ENCODE measurements at places on chromosomes 1 and 21.

GRCh38 chr1:160171980-160172379 is 18.4 kb upstream of the CASQ1 start:
- no peak for DNase-seq

GRCh38 chr1:43932786-43933385 is 715 bp upstream of the ARTN start:
- DNase-seq, result no peak

DNA sequence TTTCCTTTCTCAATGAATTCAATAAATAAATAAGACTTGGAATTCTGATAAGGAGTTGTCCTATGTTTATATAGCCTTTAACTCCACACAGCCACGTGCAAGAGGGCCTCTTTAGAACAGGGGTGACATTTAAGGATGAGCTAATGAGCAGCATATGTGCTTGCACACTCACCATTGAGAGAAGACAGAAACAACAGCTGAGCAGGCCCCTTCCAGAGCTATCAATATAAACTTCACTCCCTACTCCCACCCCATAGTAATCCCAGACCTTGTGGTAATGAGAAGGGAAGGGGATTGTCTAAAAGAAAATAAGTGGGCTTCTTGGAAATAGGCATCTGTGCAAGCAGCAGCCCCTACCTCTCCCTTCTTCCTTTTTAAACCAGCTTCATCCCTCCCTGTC is 176.0 kb downstream of the SEC16B start:
- no peak for DNase-seq

DNA sequence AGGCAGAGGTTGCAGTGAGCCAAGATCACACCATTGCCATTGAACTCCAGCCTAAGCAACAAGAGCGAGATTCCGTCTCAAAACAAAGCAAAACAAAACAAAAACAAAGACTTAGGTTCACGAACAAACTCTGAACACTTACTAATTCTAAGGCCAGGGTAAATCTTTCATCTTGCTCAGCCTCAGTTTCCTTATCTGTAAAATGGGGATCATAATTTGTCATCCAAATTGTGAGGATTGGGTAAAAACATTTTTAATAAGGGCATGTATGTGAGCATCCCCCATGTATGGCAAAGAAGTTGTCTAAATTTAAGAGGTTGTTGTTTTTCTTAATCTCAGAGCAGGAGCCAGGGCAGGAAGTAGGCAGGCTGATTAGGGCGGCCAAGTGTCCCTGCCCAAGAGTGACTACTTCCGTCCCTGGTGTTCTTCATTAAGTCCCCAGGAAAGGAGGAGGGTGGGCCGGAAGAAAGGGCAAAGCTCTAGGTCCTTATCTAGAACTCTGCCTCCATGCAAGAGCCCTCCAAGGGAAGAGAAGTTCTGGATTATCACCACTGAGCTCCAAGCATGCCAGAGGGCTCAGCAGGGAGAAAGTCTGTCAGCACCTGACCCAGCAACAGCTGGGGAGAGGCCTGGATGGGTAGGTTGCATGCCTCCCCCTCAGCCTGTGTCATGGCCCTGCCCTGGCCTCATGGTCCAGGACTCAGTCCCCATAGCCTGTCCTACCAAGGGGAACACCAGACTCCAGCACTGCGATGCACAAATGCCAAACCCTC is 49.9 kb upstream of the CLIC4 start:
- no peak for DNase-seq

DNA sequence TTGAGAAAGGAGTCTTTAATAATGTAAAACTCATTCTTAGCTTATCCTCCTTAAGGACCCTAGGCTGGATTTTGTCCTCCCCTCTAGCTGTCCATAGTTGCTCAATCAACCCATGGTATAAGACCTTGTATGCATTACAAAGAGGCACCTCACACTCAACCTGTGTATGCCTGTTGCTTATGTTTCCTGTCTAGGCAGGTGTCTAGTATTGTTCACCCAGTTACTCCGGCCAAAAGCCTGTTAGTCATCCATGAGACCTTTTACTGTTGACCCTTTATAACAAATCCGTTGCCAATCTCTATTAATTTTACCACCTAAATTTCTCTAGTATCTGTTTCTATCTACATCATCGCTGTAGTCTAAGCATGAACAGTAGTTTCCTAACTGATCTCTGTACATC is 3.7 kb downstream of the LYPLAL1 start:
- no peak for DNase-seq

- DNase-seq, result no peak
These were observed 132.0 kb upstream of the CTTNBP2NL start for GRCh38 chr1:112264010-112264409.

GRCh38 chr1:7266561-7266960 is 481.3 kb downstream of the CAMTA1 start:
- no peak for DNase-seq

DNA sequence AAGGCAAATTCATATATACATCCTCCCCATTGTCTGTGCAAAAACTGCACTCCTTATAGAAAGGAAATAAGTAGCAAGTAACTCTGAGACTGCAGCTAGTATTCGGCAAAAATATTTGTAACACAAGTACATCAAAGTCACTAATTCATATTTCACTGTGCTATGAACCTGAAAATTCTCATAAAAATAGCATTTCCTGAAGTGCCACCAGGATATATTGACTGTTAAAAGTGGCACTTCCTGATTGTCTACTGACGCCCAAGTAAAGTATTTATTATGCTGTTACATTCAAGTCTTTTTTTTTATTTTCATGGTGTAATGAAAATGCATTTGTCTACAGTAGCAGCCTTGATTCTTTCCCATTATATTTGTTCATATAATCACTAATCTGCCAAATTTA is 673.8 kb downstream of the PTPRC start:
- DNase-seq, result no peak

- no peak for DNase-seq
These were observed 485 bp downstream of the SIPA1L2 start for GRCh38 chr1:232629250-232630046.

DNA sequence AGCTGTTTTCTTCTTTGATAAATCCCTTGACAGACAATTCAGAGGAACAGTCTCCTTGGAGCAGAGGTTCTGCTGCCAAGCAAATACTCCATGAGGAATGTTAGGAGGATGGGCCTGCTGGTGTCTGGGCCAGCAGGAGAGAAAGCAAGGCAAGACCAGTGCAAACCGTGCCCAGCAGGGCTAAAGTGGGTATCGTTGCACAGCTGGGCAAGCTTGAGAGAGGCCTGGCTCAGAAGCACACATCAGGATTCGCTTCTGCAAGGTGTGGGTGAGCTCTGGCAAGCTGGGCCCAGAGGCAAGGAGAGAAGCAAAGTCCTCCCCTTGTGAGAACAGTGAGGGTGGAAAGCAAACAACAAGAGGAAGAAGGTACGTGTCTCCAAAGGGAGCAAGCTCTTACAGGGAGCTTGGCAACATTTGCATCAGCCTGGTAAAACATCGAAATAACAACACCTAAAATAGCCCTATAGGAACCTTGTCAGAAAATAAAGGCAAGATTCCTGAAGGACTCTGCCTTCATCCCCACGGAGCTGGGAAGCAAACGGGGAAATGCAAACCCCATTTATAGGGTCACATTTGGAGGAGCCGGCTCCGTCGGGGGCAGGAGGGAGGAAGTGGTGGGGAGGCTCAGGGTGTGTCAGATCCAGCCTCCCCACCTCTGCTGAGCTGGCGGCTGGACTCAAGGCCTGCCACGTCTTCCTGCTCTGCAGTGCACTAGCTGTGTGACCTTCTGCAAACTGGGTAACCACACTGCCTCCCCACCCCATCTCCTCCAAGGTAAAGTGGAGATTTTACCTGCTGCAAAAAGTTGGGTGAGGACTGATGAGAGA is 62.3 kb upstream of the HIVEP3 start:
- no peak for DNase-seq

- DNase-seq, result no peak
These were observed 107.5 kb upstream of the SIM2 start for GRCh38 chr21:36591326-36591970.

DNA sequence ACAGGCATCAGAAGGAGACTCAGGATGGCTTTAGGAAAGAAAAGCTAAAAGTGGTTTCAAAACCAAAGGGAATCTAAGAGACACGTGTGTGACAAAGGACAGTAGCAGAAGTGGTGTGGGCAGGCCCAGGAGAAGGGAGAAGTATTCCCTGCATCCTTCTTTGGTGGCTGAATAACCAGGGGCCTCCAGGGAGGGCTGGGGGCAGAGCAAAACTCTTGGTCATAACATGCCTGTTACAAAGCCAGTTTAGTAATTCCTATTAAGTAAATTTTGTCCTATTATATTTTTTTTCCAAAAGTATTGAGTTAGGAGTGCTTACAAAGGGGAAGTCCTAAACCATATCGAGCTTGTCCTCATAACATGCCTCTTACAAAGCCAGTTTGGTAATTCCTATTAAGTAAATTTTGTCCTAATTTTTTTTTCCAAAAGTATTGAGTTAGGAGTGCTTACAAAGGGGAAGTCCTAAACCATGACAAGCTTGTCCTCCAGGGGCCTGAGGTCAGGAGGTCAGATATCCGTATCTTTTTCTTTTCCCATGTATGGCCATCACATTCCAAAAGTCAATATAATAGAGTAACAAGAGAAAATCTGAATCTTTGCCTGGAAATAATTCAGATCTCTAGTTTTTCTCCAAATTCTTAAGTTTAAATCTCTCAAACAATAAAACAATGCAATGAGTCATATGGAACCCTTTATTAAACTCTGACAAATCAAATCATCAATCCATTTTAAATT is 509.2 kb downstream of the LTN1 start:
- DNase-seq, result no peak

- no peak for DNase-seq
These were observed 232.1 kb upstream of the KAZN start for GRCh38 chr1:14366091-14367018.

DNA sequence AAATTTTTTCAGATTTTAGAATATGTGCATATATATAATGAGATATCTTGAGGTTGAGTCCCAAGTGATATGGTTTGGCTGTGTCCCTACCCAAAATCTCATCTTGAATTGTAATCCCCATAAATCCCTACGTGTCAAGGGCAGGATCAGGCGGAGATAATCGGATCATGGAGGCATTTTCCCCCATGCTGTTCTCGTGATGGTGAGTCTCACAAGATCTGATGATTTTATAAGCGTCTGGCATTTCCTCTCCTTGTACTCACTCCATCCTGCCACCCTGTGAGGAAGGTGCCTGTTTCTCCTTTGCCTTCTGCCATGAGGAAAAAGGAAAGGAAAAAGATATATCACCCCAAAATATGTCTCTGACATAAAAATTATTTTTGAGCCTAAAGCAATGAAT is 64.6 kb downstream of the TOR3A start:
- DNase-seq, result no peak

- no peak for DNase-seq
These were observed 15.2 kb upstream of the GJB5 start for GRCh38 chr1:34739613-34740012.

DNA sequence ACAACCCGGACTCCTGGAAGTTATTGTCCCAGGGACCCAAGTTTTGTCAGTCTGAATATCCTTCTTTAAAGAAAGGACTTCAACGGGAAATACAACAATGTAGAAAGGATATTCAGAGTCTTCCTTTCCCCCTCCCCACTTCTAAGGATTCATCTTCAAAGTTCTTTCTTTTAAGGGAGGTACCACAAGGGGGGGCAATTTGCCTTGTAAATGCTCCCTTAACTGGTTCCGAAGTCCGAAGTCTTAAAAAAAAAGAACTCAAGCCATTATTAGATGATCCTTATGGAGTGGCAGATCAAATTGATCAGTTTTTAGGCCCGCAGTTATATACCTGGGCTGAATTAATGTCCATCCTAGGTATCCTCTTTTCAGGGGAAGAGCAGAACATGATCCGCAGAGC is 47.0 kb downstream of the SERINC2 start:
- no peak for DNase-seq

DNA sequence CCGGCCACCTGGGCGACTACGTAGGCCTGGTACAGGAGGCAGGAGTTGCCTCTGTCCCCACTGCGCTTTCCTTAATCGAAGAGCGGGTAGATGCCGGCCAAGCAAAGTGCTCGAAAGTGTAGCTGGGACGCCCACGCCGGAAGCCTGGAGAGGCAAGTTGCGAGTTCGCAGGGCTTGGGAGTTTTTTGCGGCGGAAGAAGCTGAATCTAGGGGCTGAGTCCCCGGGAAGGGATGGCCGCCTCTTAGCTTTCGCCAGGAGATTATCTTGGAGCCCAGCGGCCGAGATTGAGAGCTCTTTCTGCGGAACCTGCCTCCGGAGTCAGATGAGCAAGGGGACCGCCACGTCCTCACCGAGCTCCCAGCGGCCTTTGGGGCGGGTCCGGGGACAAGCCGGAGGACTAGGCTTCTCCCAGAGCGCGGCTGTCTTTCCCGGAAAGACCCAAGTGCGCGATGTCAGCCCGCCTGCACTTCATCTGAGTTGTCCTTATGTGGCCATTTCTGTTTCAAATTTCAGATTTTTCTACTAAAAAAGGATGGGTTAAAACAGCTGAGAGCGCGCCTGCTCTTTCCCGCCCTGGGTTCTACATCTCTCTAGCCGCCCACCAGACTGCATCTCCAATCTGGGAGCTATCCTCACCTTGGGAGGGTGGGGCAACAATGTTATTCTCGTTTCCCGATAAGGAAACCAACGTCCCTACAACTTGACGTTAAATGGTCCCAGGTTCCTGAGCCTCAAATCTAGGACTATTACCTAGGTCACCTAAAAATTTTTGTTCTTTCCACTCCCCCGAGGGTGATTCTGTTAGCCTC is 12.4 kb upstream of the TBX15 start:
- DNase-seq, result no peak

- DNase-seq, result no peak
These were observed 1.2 kb downstream of the HDGF start for GRCh38 chr1:156750191-156750672.

DNA sequence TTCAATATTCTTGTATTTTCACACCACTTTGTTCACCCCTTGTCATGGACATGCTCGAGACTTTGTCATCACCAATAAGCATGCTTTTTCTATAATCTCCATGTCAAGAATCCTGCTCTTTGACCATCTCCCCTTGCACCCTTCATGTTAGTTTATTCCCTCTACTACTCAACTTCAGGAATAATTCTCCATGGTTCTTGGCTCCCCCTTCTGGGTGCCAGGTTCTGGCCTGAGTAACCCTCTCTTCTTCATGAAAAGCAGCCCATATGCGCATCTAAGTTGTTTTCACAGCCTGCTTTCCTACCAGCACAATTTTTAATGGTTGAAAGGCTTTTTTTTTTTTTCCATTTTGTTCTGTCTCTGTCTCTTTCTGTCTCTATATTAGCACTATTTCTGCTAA is 160.7 kb downstream of the LEPR start:
- no peak for DNase-seq

DNA sequence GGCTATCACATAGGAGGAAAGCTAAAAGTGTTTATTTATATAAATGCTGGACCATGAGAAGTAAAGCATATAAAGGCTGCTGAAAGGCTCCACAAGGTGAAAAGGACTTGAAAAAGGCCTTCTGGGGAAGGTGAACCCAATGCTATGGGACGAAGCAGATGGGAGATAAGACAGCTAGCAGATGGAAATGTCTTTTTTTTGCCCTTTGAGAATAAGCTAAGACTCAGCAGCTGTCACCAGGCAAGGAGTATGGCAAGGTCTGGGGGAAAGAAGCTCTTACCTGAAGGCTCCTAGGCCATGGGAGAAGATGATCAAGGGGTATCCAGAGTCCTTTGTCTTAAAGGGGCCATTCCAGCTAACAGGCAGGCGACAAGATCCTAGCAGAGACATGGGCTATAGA is 9.9 kb downstream of the PAFAH2 start:
- DNase-seq, result no peak
